ENCODE measurements at places on chromosomes 7 and 10. TPM values are rescaled to one million over a fixed set of nuclear protein-coding genes. Genes with fewer than 3 reads are reported as not detected.

FEZF1 gene
- not detected for total RNA-seq

ADGRA1 gene
- not detected for total RNA-seq

SEPTIN7 gene
- total RNA-seq: 151 TPM

DNAJB6 gene
- total RNA-seq: 139 TPM

ZNF365 gene
- 0.86 TPM for total RNA-seq

KLF14 gene
- total RNA-seq: not detected

PPP1R3C gene
- total RNA-seq: not detected

MYL7 gene
- total RNA-seq: not detected

ANKRD30A gene
- not detected for total RNA-seq

RBM20 gene
- total RNA-seq: not detected

VPS26A gene
- 54.8 TPM for total RNA-seq

DNA sequence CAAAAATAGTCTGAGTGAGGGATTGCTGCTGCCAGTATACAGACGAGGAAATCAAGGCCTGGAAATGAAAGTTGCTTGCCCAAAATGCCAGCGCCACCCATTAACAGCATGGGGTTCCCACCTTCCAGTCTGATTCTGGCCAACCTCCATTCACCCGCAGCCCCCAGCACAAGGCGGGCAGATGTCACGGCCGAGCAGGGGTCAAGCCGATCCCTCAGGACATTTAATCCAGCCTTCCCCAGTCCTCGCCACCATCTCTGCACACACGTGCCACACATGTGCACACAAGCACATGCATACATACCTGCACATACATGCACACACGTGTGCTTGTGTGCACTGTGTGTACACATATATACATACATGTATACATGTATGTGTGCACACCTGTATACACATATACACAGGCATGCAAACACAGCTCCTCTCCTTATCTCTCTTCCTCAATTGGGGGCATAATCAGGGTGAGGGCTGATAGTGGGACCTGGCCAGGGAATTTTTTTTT is 122.9 kb downstream of the GRID1 start:
- no peaks in the 10 kb centered on the region for H3K36me3 ChIP-seq
- no peak for DNase-seq
- peaks cover 9% of the 10 kb centered on the region for H3K27me3 ChIP-seq
- H3K4me3 ChIP-seq: no peak overlapping the region

GRCh38 chr10:129105266-129105665 is 361.8 kb upstream of the MGMT start:
- no peak overlapping the region for H3K27ac ChIP-seq
- H3K27me3 ChIP-seq: no peaks in the 10 kb centered on the region
- H3K4me3 ChIP-seq: no peak overlapping the region
- no peaks in the 10 kb centered on the region for H3K4me1 ChIP-seq

GRCh38 chr7:37431413-37431812 is 17.3 kb downstream of the ELMO1 start:
- H3K4me3 ChIP-seq: no peak overlapping the region
- H3K4me1 ChIP-seq: peaks cover 52% of the 10 kb centered on the region
- peaks cover 6% of the 10 kb centered on the region for H3K36me3 ChIP-seq
- peaks cover 4% of the 10 kb centered on the region for H3K27me3 ChIP-seq

DNA sequence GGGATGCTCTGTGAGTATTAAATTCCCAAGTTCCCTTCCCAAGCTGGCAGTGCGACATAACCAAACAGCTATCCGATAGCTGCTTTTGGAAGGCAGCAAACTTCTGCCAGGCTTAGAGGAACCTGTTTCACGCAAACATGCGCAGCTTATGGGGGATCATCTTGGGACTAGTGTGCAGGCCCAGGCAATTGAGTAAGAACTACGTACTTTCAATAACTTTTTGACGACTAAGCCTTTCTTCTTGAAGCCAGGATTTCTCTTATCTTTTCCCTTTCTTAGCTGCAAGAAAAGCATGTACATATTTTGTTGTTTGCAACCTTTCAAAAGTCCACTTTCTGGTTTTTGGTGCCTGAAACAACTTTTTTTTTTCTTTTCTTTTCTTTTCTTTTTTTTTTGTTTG is 28.7 kb upstream of the SEPHS1 start:
- no peak overlapping the region for H3K4me3 ChIP-seq
- no peaks in the 10 kb centered on the region for H3K36me3 ChIP-seq
- DNase-seq: no peak

- H3K36me3 ChIP-seq: no peaks in the 10 kb centered on the region
- no peaks in the 10 kb centered on the region for H3K27me3 ChIP-seq
- peaks cover 3% of the 10 kb centered on the region for H3K4me1 ChIP-seq
- no peak for DNase-seq
- no peak overlapping the region for H3K4me3 ChIP-seq
- H3K27ac ChIP-seq: no peak overlapping the region
Measured at GRCh38 chr7:66362136-66362535, 157.0 kb downstream of the TPST1 start.

DNA sequence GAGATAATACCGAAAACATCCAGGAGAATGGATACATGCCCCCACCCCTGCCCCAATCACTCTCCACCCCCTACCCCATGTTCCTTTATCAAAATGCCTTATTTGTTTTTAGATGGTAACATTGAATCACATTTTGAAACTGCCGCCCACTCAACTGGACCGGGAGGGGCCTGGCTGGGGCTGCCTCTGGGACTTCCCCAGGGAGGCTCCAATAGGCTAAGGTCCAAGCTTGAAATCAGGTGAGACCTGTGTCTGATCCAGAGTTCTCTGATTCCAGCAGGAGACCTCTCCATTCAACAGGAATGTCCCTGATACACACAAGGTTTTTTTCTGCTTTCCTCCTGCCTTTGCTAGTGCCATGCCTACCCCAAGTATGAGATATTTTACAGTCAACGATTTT is 43.8 kb upstream of the ACSL5 start:
- H3K4me1 ChIP-seq: no peaks in the 10 kb centered on the region
- no peak overlapping the region for H3K27ac ChIP-seq
- no peak for DNase-seq

DNA sequence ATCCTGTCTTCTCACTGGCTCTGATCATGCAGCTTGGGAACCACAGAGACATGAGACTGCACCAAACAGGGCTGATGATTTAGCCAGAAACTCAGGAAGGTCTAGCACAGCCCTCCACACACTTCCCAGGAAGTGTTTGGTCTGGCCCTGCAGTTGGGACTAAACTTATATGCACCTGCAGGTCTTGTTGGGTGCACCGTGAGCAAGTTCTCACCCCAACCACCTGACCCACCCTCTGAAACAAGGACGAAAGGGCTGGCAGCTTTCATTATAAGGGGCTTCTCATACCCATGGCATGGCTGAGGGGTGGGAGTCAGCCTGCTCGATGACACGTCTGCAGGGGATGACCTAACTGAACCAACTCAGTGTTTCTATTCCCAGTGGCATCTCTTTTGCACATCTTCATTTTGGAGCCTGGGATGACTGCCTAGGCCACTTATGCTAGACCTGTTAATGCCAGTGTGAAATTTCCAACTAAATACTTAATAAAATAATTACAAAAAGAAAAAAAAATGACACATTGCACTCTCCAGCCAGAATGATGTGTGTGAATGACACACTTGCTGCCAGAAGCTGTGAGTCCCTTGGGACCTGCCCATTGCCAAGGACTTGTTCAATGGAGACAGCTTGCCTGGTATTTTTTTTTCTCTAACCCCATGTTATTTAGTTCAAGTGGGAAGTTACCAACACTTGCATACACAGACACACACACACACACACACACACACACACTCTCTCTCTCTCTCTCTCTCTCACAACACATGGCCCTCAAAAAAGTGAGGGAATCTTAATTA is 102.6 kb downstream of the NEURL1 start:
- H3K4me1 ChIP-seq: no peaks in the 10 kb centered on the region
- no peaks in the 10 kb centered on the region for H3K27me3 ChIP-seq
- no peak for DNase-seq
- no peak overlapping the region for H3K27ac ChIP-seq
- no peak overlapping the region for H3K4me3 ChIP-seq

DNA sequence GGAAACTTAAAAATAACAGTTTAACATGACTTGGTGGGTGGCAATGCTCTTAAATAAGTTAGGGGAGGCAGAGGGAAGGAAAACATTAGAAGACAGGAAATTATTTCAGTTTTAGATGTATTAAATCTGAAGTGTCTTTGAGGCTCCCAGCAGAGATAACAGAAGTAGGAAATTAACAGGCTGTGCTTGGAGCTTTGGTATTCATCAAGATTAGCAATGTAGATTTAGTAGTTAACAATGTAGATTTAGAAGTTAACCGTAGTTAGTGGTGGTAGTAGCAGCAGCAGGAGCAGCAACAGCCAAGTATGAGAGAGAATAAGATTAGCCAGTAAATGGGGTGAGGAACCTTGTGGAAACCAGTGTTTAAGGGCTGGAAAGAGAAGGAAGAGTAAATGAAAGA is 48.7 kb upstream of the UBN2 start:
- peaks cover 6% of the 10 kb centered on the region for H3K36me3 ChIP-seq
- DNase-seq: no peak
- H3K4me1 ChIP-seq: peaks cover 17% of the 10 kb centered on the region
- H3K4me3 ChIP-seq: no peak overlapping the region
- no peaks in the 10 kb centered on the region for H3K27me3 ChIP-seq

GRCh38 chr7:128323040-128323439 is 20.7 kb downstream of the RBM28 start:
- H3K4me1 ChIP-seq: peaks cover 39% of the 10 kb centered on the region
- no peak overlapping the region for H3K4me3 ChIP-seq
- DNase-seq: no peak
- no peaks in the 10 kb centered on the region for H3K27me3 ChIP-seq
- peaks cover 22% of the 10 kb centered on the region for H3K36me3 ChIP-seq

DNA sequence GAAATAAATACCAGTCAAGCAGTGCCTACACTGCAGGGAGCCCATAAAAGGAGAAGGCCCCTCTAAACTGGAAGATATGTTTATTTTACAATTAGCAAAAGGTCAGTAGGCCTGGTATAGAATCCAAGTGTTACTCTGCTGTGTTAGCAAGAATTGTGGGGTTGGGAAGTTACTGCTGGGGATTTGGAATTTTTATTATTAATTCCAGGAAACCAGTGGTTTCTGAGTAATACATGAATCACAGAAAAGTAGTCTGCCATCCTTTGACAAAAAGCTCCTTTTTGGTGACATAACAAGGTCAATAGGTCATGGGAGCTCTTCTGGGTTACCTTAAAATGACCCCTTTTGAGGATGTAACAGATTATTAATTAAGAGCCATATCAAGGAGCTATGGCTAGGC is 67.4 kb downstream of the ZNF92 start:
- H3K27ac ChIP-seq: no peak overlapping the region
- no peak overlapping the region for H3K4me3 ChIP-seq
- no peaks in the 10 kb centered on the region for H3K4me1 ChIP-seq
- H3K27me3 ChIP-seq: peaks cover 2% of the 10 kb centered on the region

DNA sequence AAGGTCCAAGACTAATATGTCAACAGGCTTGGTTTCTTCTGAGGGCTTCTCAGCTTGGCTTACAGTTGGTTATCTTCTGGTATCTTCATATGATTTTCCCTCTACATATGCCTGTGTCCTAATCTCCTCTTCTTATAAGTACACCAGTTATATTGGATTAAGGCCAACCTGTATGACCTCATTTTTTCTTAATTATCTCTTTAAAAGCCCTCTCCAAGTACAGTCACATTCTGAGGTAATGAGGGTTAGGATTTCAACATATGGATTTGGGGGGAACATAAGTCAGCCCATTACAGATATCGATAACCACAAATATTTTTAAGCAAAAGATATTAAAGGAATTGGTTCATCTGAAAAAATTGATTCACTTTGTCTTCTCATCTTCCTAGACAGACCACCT is 49.2 kb downstream of the IQUB start:
- no peaks in the 10 kb centered on the region for H3K36me3 ChIP-seq
- H3K4me3 ChIP-seq: no peak overlapping the region
- H3K27ac ChIP-seq: no peak overlapping the region
- DNase-seq: no peak
- H3K27me3 ChIP-seq: peaks cover 28% of the 10 kb centered on the region

- no peak overlapping the region for H3K27ac ChIP-seq
- no peak for DNase-seq
- no peaks in the 10 kb centered on the region for H3K27me3 ChIP-seq
- peaks cover 14% of the 10 kb centered on the region for H3K36me3 ChIP-seq
- H3K4me1 ChIP-seq: peaks cover 17% of the 10 kb centered on the region
Measured at GRCh38 chr10:6229746-6230145, 27.0 kb downstream of the PFKFB3 start.

GRCh38 chr7:44767912-44768627 is 19.4 kb downstream of the ZMIZ2 start:
- peak overlapping the region; percentile 39 for H3K4me3 ChIP-seq
- peaks cover 8% of the 10 kb centered on the region for H3K36me3 ChIP-seq
- no peaks in the 10 kb centered on the region for H3K27me3 ChIP-seq

- H3K36me3 ChIP-seq: peaks cover 21% of the 10 kb centered on the region
- H3K4me1 ChIP-seq: peaks cover 13% of the 10 kb centered on the region
- peaks cover under 1% of the 10 kb centered on the region for H3K27me3 ChIP-seq
- no peak overlapping the region for H3K27ac ChIP-seq
- DNase-seq: no peak
Measured at GRCh38 chr7:149713731-149714068, 59.7 kb downstream of the ZNF467 start.

GRCh38 chr10:33047655-33048054 is 89.6 kb upstream of the ITGB1 start:
- no peaks in the 10 kb centered on the region for H3K27me3 ChIP-seq
- H3K4me1 ChIP-seq: peaks cover 26% of the 10 kb centered on the region
- H3K4me3 ChIP-seq: no peak overlapping the region
- H3K36me3 ChIP-seq: no peaks in the 10 kb centered on the region
- DNase-seq: no peak

DNA sequence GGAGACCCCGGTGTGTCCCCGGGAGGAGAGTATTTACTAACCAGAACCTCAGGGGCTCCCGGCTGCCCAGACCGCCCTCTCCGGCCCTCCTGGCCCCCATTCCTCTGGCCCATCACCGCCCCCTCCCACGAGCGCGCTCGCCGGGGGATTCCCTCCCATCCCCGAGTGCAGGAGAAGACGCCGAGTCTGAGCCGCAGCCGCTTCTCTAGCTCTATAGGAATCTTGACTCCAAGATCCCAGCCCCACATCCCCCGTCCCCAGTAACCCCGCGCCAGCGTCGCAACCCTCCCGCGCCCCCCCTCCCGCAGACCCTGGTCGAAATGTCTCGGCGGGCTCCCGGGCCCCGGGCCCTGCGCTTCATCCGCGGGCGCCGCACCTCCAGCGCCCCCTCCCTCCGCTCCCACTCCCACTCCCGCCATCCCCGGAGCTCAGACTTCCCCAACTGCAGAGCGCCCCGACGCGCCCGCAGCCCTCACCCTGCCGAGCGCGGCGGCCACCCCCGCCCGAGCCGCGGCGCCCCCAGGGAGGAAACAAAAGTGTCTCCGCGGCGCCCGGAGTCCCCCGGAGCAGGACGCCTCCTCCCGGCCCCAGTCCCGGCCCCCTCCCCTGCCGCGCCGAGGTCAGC is 541 bp downstream of the ELMO1 start:
- DNase-seq: no peak
- no peaks in the 10 kb centered on the region for H3K27me3 ChIP-seq
- H3K4me3 ChIP-seq: peak overlapping the region; percentile 93

- DNase-seq: no peak
- peaks cover 76% of the 10 kb centered on the region for H3K27me3 ChIP-seq
- H3K36me3 ChIP-seq: no peaks in the 10 kb centered on the region
Measured at GRCh38 chr10:96217711-96218110, 53.7 kb downstream of the BLNK start.

GRCh38 chr10:126634911-126635310 is 35.6 kb downstream of the C10orf90 start:
- DNase-seq: no peak
- H3K4me3 ChIP-seq: no peak overlapping the region
- H3K4me1 ChIP-seq: no peaks in the 10 kb centered on the region
- no peaks in the 10 kb centered on the region for H3K36me3 ChIP-seq
- peaks cover 10% of the 10 kb centered on the region for H3K27me3 ChIP-seq

- H3K27ac ChIP-seq: no peak overlapping the region
- no peaks in the 10 kb centered on the region for H3K4me1 ChIP-seq
Measured at GRCh38 chr10:132469197-132469884, 68.2 kb upstream of the INPP5A start.

Data from natural killer cell treated with Interleukin-12 subunit alpha and Interleukin-12 subunit beta and Interleukin-15 and Interleukin-18, amount 100 ng/mL, for 72 hours (primary cell).